ENCODE measurements at places on chromosomes 3 and 15. TPM values are rescaled to one million over a fixed set of nuclear protein-coding genes. Genes with fewer than 3 reads are reported as not detected.

The TNFAIP8L3 gene
- 3.5 TPM for total RNA-seq

The MST1R gene
- 5.3 TPM for total RNA-seq

The LRRK1 gene
- 9.4 TPM for total RNA-seq

DNA sequence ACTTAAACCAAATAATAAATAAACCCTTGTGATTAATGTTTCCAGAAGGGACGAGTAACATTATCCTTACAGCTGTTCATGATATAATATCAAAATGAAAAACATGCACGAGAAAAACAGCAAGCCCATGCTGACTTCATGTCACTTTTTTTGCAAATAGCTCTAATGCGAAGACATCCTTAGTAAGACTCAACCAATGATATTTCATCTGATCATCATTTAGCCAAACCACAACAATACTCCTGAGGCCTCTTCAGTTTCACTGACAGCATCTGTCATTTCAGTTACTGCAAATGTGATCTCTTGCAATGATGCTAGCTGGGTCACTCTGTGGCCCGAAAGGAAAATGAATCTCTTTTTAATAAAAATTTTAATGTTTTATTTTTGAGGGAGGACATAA is 74.0 kb downstream of the POLR2M start:
- no peak for DNase-seq

DNA sequence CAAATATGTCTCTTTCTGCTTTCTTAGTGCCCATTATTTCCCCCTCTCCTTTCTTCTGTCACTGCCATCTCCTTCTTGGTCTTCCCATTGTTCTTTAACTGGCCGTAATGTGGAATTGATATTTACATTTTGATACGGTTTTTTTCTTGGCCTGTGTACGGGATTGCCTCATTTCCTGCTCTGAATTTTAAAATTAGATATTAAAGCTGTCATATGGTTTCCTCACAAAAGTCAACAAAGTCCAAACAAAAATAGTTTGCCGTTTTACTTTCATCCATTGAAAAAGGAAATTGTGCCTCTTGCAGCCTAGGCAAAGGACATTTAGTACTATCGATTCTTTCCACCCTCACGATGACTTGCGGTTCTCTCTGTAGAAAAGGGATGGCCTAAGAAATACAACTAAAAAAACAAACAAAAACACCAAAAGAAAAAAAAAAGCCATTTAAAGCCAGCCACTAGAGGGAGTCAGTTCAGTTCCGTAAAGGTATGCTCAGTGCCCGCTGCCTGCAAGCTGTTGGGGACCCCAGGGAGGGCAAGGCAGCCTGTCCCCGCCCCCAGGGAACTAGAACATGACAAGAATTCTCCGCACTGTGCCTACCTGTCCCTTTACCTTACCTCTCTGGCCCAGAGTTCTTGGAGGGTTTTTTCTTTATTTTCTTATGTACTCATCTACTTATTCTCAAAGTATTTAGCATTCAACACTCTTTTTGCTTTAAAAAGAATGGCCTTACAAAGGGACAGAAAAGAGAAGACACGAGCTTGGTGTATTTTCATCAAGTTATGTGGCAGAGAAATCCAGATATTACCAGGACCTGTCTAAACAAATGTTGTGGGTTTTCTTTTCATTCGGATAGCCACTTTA is 30.0 kb upstream of the NR2E3 start:
- DNase-seq, result no peak

DNA sequence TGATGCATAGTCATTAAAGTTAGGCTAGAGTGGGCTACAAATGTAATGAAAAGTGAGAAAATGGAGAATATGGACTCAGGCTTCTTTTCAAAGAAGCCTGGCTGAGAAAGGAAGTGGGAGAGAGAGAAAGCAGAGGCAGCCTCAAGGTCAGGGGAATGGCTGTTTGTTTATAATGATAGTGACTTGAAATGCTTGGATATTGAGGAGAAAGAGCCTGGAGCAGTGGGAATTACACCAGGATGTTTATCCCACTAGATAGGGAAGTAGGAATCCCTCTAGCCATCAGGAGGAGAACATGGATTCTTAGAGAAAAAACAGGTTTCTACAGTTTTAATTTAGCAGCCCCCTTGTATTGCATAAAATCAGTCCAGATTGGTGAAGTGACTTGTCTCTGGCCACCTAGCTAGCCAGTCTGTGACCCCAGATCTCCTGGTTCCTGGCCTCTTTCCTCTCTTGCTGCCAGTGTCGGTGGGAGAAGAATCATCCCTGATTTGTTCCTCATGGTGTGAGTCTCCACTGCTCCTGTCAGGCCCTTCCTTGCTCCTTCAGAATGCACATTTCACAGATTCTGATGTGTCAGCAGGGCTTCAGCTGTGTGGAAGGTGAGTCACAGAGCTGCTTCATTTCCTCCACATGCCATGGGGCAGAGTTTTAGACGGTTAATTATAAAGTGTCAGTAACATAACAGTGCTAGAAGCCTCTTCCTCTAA is 32.9 kb downstream of the SEMA6D start:
- DNase-seq, result no peak

- no peak for DNase-seq
These were observed 27.2 kb downstream of the VEPH1 start for GRCh38 chr3:157475921-157476414.

- DNase-seq, result no peak
These were observed 62.2 kb upstream of the ADCY5 start for GRCh38 chr3:123511084-123511483.

DNA sequence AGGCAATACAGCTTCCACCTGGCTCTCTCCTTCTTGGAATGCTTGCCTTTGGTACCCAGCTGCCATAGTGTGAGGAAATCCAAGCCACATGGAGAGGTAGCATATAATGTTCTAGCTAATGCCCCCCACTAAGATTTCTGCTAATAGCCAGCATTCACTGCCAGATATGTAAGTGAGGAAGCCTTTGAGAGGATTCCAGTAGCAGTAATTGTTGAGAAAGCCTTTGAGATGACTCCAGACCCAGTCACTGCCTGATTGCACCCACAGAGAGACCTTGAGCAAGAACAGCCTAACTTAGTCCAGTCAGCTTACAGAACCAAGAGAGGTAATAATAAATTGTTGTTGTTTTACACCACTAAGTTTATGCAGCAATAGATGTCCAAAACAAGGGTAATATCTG is 63.1 kb downstream of the STRIT1 start:
- no peak for DNase-seq

- DNase-seq, result no peak
These were observed 1.1 kb downstream of the TP63 start for GRCh38 chr3:189632242-189632641.

DNA sequence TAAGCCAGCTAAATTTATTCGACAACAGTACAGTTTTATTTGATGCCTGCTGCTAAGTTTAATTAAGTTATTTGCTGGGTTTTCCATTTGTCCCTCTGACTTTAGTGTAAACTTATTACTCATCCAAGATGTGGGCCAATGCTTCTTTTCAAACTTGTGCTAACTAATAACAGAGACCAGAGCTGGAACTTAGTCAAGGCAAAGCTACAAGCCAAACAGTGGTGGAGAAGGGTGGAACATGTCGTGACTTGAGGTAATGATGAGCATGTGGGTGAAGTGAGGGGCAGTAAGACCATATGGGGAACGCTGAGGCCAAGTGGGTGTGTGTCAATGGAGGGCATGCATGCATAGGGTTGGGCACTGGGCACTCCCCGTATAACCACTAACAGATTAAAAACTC is 63.9 kb downstream of the NMD3 start:
- no peak for DNase-seq
